ENCODE measurements at places on chromosomes 3 and 15.

- DNase-seq, result no peak
Measured at GRCh38 chr3:69881756-69882428, 117.6 kb upstream of the SAMMSON start.

DNA sequence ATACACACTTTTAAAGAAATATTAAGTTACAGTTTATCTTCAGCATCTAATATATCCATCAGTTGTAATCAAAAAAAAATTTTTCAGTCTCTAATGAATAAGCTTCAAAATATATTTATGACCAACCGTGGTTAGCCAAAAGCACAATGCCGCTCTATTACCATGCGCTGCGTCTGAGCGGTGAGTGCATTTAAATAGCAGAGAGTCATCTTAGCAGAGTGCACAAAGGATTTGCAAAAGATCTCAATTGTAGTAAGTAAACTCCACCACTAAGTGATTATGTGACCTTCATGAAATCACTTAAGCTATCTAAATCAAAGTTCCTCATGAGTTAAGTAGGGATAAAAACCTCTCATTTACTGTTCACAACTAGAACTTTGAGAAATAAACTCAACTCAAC, 4.9 kb downstream of the TP63 start:
- DNase-seq, result no peak

DNA sequence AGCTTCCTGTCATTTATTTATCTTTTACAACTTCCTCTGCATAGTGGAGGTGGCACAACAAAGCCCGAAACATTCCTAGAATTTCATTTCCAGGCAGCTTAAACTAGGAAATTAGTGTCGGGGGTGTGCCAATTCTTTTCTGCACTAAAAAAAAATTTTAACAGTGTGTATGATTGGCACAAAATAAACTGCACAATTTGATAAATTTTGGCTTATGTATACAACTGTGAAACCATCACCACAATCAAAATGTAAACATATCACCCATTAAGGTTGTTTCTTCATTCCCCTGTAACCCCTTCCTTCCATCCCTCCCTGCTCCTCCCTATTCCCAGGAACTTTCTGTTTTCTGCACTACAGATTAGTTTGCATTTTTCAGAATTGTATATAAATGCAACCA, 54.7 kb downstream of the RPL39L start:
- DNase-seq, result no peak

GRCh38 chr3:47405820-47406761, 25.3 kb downstream of the PTPN23 start:
- DNase-seq, result no peak

DNA sequence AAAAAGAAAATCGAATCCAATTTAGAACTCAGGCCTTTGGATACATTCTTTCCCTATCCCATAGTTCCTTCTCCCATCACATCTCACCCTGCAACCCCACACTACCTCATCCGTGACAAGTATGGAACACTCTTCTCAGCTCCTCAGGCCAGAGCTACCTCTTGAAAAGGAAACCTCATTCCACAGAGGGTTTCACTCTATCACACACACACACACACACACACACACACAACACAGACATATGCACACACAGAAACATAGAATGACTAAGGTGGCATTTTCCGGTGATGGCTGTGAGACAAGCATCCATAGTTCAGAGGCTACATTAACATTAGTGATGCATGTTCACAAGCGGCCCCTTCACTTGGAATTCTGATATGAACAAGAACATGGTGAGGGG, 122.0 kb upstream of the HES1 start:
- DNase-seq, result no peak

- no peak for DNase-seq
Measured at GRCh38 chr3:146781606-146782005, 176.5 kb upstream of the PLSCR5 start.

GRCh38 chr15:68631601-68632051, 52.8 kb downstream of the CORO2B start:
- DNase-seq, result no peak

- no peak for DNase-seq
Measured at GRCh38 chr3:124588794-124589193, 141.5 kb upstream of the UMPS start.

DNA sequence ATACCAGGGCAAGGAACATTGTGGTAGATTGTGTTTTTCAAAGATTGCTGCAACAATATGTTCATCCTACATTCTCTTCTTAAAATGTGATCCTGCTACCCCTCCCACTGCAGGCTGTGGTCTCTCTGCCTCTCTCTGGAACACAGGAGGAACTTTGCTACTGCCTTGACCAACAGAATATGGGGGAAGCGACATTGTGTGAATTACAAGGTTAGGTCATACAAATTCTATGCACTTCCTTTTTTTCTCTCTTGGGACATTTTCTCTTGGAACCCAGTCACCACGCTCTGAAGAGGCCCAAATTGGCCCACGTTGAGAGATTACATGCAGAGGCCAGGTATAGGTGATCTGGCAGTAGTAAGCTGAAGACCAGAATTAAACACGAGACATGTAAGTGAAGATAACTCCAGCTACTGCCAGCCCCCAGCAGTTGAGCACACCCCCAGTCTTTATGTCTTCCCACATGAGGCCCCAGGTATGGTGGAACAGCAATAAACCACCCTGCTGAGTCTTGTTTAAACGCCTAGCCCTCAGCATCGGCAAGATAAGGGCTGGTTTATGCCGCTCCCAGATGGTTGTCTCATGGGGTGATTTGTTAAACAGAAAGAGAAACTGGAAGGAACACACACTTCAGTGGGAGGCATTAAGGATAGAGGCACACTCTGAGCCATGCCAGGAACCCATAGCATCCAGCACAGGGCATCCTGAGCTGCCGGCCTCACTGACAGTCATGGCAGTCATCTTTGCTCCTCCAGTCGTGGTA, 59.9 kb downstream of the FAM43A start:
- no peak for DNase-seq

GRCh38 chr3:119628390-119628789, 30.7 kb downstream of the PLA1A start:
- DNase-seq, result no peak

GRCh38 chr3:166205158-166205557, 367.9 kb upstream of the BCHE start:
- no peak for DNase-seq

GRCh38 chr15:58308742-58309355, 122.9 kb upstream of the LIPC start:
- DNase-seq, result no peak

GRCh38 chr3:195889870-195890295, 18.5 kb downstream of the TNK2 start:
- DNase-seq, result peak; percentile 42

DNA sequence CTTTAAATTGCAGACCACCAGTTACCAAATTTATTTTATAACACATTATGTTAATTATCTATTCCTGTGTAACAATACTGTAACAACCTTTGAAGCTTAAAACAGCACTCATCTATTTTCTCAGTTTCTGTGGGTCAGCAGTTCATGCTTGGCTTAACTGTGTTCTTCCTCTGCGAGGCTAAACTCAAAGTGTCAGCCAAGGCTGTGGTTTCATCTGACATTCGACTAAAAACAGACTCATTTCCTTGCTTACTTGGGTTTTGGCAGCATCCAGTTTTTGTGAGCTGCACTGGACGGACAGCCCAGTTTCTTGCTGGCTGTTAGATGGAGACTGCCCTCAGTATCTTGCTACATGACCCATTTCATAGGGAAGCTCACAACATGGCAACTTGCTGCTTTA, 247.3 kb upstream of the KCNH8 start:
- peak; percentile 23 for DNase-seq

GRCh38 chr15:52308446-52309153, 13.0 kb upstream of the MYO5C start:
- no peak for DNase-seq

DNA sequence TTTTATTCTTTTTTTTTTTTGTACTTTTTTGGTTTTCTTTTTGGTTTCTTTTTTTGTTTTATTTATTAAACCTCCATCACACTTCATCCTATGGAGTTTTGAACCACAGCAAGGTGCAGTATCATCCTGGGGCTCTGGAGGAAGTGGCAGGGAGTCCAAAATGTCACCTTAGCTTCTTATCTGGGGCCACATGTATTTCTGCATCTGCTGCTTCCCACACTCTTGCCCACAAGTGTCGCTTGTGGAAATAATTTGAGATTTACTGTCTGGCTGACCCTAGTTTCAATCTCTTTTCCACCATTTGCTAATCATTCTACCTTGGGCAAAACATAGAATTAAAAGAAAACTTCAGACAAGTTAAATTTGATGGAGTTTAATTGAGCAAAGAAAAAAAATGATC, 6.4 kb downstream of the OPA1 start:
- DNase-seq, result no peak

- DNase-seq, result peak; percentile 24
Measured at GRCh38 chr3:28317438-28318022, 31.0 kb upstream of the ZCWPW2 start.

DNA sequence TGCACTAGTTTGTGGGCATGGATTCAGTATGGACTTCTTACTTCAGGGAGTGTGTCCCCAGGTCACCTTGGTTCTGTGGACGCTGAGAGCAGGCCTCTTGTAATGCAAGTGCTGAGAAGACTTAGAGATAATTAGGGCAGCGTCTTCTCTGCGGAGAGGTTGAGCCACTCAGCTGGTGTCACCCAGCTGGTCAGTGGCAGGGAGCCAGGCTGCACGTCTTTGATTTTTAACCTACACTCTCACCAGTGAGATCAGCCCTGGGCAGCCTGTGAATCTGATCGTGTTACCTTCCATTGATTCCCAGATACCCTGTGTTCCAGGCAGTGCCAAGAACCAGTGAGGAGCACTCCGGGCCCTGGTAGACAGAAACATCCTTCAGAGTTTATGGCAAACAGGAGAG, 92.6 kb downstream of the SLCO3A1 start:
- DNase-seq, result peak; percentile 41

DNA sequence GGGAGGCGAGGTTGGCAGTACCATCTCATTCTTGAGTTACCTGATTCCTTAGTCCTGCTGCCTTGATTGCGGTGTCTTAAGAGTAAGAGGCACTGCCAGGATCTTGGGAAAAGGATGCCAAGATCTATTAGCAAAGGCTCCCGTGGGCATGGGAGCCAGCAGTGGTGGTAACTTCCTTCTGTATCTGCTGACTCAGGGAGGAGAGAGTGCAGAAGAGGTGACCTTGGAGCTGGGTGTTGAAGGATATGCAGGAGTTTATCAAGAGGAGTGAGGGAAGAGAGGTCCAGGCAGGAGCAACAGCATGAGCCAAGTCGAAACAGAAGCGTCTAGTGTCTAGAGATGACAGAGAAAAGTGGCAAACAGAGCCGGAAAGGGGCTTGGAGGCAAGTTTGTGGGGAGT, 4.5 kb downstream of the MESP2 start:
- no peak for DNase-seq

DNA sequence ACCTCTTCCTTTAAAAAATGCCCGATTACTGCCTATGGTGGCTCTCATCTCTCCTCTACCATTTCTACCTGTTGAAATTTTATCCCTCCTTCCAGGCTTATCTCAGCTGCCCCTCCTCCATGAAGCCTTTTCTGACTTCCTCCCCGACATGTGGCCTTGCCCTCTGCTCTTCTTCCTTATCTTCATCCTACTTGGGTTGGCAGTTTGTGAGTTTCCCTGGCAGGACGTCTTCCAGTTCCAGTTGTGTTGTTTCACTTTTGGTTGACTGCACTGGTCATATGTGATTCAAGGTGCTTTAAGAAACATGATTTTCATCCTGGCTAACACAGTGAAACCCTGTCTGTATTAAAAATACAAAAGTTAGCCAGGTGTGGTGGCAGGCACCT, 4.4 kb downstream of the DLL4 start:
- DNase-seq, result no peak

GRCh38 chr3:129686941-129687340, 80.5 kb upstream of the PLXND1 start:
- DNase-seq, result no peak

DNA sequence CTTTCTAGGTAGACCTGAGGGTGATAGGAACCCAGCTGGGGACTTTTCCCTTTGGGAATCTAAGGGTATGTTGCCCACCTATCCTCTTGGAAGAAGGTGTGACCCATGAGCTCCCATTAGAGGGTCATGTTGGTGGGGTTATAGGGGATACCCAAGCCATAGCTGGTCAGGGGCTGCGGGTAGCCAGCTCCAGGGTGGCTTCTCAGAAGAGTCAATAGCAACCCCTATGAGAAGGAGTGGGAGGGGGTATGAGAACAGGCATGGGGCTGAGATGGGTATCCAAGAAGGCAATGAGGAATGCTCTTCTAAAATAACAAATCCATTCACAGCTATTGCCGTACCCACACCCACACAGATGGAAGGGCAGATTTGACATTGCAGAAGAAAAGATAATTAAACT, 217.8 kb downstream of the UACA start:
- DNase-seq, result no peak

DNA sequence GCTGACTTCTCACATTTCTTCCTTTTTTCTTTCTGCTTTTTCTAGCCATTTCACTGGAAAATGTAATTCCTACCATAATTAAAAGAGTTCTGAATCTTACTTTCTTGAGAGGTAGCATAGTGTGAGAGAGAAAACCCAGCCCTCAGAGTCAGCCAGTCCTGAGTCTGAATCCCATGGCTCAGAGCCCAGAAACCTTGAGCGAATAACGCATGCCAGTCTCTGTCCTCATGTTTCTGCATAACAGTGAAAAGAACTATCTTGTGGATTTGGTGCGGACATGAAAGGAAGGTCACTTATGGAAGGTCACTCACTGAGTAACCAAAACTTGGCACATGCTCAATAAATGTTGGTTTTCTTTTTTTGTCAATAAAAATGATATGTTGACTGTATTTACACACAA, 29.3 kb upstream of the SLCO3A1 start:
- peak; percentile 38 for DNase-seq

GRCh38 chr15:69719527-69720240, 267.1 kb downstream of the RPLP1 start:
- no peak for DNase-seq
